T-helper 2 cell (primary cell): ENCODE measurements at places on chromosomes 2 and 18.

- DNase-seq = no peak
These were observed 76.1 kb upstream of the CYP1B1 start for GRCh38 chr2:38152035-38152434.

DNA sequence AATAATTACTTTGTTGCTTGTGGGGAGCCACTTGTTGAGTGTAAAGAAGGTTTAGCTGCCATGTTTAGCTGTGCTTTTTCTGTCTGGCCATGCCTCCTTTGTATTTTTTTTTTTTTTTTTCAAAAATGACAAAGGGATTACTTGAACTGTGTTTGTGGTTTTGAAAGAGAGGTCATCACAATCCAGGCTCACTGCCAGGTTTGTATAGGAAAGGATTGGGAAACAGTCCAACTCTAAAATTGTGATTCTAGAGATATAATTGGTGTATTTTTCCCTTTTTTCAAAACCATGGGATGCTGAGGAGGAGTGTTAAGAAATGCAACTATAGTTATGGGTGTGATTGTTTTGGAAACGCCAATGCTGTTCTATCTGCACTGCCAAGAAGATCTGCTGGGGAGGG, 4.3 kb downstream of the ITPRIPL1 start:
- no peak for DNase-seq

- DNase-seq = no peak
These were observed 7.7 kb downstream of the FAM228A start for GRCh38 chr2:24182507-24182906.

DNA sequence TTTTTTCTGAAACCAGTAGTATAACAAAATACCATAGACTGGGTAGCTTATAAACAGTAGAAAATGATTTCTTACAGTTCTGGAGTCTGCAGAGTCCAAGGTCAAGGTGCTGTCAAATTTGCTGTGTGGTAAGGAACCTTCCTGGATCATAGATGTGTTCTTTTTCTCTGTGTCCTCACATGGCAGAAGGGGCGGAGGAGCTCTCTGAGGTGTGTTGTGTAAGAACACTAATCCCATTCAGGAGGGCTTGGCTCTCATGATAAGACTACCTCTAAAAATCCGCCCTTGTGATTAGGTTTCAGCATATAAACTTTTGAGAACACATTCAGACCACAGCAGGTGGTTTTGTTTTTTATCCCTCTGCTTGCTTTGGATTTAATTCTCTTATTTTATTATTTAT, 25.7 kb downstream of the ANKRD62 start:
- no peak for DNase-seq

DNA sequence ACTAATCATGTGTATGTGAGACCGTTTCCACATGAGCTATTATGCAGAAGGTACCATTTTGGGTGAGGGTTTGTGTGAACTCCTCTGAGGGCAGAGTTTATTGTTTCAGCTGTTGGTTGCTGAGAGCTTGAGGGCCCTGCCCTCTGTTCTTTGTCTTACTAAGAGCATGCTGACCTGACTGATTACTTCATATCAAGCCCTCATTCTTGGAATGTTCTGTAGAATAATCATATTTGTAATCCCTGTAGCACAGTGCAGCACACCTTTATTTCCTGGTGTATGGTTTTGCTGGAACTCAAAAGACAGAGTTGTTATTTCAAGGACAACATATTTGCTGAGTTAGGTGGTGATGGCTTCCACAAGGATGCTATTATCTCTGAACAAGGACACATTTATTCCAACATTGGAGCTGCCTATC, 118.5 kb downstream of the GALNT3 start:
- no peak for DNase-seq

- no peak for DNase-seq
These were observed 168.4 kb downstream of the EIPR1 start for GRCh38 chr2:3209258-3209657.
